ENCODE measurements at places on chromosomes 5 and 9.

DNA sequence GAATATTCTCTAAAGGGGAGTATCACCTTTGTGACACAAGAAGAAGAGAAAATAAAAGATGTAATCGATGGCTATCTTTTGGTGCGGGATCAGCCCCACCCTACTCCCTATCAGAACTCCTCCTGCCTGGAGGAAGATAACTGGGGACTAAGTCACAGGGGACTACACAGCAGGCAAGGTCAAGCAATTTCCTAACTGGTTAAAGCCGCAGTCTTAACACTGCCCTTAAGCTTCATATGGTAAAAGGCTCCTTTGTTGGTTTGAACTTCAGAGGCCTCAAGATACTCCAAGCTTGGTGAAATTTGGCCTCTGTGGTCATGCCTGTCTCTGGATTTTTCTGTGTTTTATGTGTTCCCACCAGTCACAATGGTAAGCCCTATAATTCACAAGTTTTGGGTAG is 1.3 kb upstream of the SHISAL2B start:
- DNase-seq = no peak

DNA sequence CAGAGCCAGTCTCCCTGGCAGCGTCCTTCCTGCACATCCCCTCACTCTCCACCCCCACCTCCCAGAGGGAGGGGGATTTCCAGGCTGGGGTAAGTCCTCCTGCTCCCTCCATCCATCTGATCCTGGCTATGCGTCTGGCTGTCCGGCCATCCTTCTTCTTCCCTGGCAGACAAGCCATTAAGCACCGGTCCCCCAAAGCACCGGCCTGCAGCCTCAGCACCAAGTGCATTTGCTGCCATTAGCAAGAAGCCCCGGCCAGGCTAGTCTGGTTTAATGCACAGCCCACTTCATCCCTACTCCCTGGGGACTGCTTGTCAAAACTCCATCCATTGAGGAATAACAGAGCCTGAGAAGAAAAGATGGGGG is 208.7 kb upstream of the IER5L start:
- no peak for DNase-seq

- no peak for DNase-seq
Measured at GRCh38 chr5:171924493-171925122, 81.8 kb downstream of the FBXW11 start.

GRCh38 chr9:19469271-19469670 is 60.5 kb downstream of the ACER2 start:
- DNase-seq = no peak

DNA sequence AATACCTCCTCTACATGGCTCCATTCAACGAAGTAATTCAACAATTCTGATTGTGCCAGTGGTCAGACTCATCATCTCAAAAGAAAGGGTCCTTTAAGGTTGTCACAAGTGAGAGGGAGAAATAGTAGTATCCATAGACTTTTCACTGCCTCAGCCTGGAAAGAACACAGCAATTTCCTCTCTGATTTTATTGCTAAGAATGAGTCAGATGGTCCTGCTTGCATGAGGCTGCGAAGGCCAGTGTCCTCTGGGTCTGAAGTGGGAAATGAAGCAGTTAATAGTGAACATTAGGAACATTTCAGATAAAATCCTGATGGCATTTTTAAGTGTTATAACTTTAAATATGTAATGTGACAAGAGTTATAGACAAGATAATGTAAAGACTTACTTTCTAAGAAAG is 979.0 kb downstream of the EFNA5 start:
- no peak for DNase-seq

GRCh38 chr5:96816411-96816939 is 8.7 kb upstream of the ERAP1 start:
- no peak for DNase-seq

DNA sequence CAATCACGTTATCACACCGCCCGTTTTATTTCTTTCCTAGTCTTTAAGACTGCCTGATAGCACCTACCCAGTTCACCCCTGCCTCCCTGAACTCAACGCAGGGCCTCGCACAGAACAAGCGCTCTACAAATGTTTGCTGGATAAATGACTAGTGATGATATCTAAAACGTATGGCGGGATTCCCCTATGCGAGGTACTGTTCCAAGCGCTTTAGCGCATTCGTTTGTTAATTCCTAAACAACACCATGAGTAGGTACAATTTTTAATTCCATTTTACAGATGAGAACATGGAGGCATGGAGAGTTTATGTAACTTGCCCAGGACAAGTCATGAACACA is 6.6 kb downstream of the POU4F3 start:
- DNase-seq = no peak

GRCh38 chr5:112138526-112138925 is 280.6 kb downstream of the EPB41L4A start:
- no peak for DNase-seq

DNA sequence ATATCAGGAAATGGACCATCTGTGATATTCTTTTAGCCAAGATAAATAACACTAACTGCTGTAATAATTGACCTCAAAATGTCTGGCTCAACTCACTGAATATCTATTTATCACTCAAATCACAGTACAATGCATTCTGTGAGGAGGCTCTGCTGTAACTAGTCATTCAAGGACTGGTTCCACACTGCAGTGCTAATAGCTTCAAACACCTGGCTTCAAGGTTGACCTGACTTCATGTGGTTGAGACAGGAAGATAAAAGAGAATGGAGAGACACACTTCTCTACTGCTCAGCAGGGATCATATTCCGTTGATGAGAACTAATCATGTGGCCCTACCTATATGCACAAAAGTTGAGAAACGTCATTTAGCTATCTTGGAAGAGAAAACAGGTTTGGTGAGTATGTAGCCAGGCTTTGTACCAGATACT is 3.4 kb upstream of the RHOBTB3 start:
- DNase-seq = no peak

DNA sequence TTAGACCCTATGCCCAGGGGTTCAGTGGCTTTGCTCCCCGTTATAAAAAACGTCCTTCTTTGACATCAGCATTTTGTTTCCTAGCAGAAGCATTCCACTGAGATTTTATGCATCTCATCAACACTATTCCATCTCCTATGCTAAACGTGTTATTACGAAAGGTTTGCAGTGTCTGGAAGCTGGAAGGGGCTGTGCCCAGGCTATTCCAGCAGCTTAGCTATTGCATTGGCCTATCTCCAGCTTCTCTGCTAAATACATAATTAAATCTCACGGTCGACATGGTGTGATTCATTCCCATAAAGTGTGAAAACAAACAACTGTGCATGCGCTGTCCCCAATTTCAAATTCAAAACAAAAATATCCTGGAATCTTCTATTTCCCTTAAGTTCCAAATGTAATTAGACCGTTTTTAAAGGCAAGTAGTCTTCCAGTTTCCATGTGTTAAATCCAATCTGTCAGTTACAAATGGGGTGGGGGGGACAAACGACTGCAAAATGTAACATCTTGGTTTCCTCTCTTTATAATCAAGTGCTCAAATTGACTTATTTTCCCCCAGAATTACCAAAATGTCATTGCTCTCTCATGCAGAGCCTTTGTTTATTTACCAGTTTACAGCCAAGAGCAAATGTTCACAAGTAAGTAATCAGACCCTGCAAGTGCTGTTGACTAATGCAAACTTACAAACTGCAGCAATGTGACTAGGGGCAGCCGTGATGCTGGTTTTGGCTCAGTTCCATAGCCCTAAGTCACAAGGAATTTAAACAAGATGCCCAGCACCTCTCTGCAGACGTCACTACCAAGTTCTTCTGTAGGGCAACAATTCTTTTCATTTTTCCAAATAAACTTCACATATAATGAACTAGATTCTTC is 212.3 kb upstream of the RORB start:
- no peak for DNase-seq

DNA sequence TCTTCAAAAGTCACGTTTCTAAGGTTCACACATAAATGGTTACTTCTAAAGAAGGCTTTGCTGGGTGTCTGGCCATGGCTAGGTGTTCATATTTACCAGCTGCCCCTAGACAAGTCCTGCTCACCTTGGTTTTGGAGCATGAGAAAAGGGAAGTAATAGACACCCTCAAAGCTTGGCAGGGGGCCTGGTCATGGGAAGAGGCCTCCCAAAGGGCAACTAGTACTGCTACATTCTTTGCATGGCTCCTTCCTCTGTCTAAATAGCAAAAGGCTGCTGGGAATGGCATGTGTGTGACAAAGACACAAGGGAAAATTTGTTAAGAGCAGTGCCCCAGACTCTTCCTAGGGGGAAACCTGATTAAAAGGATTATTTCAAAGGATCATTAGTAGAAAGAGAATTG is 93.4 kb downstream of the NRG2 start:
- DNase-seq = no peak

GRCh38 chr9:131724683-131725082 is 15.2 kb downstream of the RAPGEF1 start:
- no peak for DNase-seq

- no peak for DNase-seq
Measured at GRCh38 chr5:1262381-1262780, 32.5 kb downstream of the TERT start.

- no peak for DNase-seq
Measured at GRCh38 chr5:86756839-86757238, 139.1 kb downstream of the COX7C start.

- no peak for DNase-seq
Measured at GRCh38 chr9:98515506-98516204, 193.1 kb downstream of the GABBR2 start.

GRCh38 chr5:134568761-134569695 is 43.6 kb downstream of the JADE2 start:
- no peak for DNase-seq

DNA sequence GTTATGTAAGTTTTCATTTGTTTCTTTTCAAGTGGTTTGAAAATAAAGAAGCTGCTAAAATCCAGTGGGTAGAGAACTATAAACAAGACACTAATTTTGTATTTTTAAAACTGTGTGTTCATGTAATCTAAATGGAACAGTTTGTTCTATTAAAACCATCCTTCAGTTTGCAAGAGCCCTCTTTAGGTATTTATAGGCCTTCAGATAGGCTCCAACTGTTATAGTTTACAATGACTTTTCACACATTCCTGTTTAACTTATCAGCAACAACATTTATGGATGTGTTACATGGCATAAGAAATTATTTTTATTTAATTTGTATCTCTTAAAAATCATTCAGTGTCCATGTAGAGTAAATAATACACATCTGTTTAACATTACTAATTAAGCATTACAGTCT is 126.7 kb upstream of the SLCO6A1 start:
- DNase-seq = no peak

DNA sequence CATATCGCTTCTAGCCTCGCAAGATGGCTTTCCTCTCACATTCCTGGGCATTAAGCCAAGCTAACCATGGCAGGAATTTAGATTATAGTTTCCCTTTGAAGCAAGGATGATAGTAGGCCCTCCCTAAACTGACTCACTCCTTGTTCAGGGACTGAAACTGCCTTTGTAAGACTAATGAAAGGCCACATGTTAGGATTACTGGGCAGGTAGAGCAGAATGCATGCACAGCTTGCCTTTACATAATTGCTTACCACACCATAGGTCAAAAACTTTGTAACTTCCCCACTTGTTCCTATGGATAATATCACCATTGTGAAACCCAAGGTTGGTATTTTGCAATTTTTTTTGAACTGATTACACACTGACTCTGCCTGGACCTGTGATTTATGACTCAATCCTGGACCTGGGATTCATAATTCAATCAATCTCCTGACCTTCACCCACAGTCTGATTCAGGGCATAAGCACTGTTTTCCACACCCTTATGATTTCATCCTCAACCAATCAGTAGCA is 41.0 kb upstream of the PRDM9 start:
- DNase-seq = no peak

DNA sequence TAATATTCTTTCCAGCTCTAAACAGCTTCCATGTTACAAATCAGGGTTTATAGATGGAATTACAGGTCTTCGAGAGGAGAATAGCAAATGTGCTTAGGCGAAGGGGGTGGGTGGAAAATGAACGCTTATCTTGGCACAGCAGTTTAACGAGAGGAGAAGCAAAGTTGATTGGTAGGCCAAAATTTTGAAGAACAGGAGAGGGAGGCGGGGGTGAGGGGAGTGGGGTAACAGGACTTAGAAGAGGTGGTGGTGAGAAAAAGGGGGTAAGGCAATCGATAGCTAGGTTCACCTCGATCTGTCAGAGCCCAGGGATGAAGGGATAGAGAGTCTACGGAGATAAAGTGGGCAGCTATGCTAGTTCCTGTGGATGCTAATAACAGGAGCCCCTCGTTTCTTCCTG is 764 bp downstream of the ANKRA2 start:
- DNase-seq = no peak

GRCh38 chr9:137638680-137639079 is 19.9 kb downstream of the EHMT1 start:
- DNase-seq = no peak

GRCh38 chr5:104418056-104418455 is 855.5 kb upstream of the NUDT12 start:
- no peak for DNase-seq

DNA sequence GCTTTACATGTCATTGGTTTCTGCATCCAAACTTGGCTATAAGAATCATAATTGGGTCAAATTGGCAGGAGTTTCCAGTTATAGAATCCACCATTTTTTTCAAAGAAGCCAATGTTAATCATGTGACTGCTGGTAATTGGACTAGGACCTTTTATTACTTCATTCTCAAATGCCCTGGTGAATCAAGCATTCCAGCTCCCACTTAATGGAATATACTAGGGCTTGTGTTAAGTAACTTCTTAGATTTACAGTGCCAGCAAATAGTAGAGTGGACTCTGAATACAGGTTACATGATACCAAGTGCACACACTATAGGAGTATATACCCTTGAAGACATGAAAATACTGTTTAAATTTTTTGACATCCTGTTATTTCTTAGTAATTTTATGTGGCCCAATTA is 96.7 kb downstream of the NUDT12 start:
- DNase-seq = no peak

- no peak for DNase-seq
Measured at GRCh38 chr5:147713550-147714295, 68.8 kb downstream of the JAKMIP2 start.

DNA sequence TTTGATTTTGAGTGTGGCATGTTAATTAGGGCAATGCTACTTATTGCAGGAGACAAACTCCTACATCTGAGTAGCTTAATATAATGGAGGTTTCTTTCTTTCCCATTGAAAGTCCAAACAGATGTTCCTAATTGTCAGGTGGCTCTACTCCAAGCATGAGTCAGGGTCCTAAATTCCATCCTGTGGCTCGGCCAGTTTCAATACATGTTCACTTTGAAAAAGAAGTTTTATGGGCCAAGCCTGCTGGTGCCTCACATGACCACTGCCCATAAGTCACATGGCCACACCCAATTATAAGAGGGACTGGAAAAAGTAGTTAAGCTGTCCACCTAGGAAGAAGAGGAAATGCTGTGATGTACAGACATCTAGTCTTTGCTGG is 170.4 kb downstream of the ARRDC3 start:
- no peak for DNase-seq

Data from glomerular endothelial cell (primary cell).